ENCODE measurements at places on chromosomes 11 and 22.

GRCh38 chr11:120172054-120172911 lies 34.4 kb upstream of the TRIM29 start:
- DNase-seq, result peak; percentile 83

DNA sequence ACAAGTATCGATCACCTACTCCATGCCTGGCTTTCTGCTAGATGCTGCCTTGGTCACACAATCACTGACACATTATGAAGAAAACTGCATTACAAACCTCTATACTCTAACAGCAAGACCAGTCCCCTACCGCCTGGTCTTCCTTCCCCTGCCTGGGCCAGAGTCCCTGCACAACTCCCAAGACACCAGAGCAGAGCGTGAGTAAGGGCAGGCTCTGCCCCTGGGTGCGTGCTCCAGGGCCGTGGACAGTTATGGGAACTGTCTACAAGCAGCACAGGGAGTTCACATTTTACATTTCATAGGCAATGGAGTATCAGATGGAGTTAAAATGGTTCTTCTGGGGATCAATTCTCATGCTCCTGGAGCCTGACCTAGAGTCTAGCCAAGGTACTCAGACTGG lies 6.5 kb downstream of the FZD4 start:
- no peak for DNase-seq

DNA sequence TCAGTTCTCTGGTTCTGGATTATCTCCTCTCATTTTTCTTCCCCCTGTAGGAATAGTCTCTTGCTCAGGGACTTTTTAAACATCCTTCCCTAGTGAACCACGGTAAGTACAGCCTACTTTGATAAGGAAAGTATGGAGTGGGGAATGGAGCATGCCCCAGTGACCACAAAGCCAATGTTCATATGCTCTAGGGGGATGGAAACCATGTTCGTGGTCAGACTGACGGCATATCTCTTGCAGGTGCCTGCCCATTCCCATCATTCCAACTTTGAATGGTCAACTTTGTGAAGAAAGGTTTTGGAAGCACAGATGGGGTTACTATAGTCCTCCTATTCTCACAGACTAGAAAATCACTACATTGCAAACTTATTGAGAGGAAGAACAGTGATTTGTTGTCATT lies 332.5 kb upstream of the NCAM1 start:
- no peak for DNase-seq

DNA sequence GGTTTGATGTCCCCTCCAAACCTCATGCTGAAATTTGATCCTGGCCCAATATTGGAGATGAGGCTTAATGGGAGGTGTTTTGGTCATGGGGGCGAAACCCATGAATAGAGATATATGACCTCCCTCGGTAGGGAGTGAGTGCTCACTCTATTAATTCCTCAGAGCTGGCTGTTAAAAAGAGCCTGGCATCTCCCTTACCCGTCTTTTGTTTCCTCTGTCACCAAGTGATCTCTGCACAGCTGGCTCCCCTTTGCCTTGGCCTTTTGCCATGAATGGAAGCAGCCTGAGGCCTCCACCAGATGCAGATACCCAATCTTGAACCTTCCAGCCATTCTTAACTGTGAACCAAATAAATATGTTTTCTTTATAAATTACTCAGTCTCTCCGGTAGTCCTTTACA lies 4.5 kb upstream of the CCDC81 start:
- DNase-seq, result no peak

GRCh38 chr22:37160027-37160426 lies 10.3 kb upstream of the IL2RB start:
- DNase-seq, result no peak

DNA sequence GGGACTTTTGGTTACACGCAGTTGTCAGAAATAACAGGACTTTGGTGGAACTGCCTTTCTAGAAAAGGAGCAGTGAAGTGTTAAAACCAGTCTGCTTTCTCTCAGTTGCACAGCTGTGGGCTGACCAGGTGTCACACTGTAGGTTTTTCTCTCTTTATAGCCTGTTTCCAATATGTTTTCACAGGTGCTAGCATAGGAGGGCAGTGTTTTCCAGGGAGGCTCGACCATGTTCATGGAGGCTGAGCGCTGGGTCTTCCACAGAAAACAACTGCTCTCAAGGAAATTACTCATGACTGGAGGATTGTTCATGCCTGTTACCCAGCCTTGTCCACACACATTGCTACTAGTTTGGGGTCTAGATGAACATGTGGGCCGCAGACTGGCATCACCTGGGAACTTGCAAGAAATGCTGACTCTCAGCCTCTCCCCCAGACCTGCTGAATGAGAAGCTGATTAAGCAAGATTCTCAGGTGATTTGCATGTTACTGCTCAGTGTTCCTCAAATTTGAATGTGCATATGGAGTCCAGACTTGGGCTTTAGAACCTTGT lies 157.7 kb downstream of the MAML2 start:
- no peak for DNase-seq

DNA sequence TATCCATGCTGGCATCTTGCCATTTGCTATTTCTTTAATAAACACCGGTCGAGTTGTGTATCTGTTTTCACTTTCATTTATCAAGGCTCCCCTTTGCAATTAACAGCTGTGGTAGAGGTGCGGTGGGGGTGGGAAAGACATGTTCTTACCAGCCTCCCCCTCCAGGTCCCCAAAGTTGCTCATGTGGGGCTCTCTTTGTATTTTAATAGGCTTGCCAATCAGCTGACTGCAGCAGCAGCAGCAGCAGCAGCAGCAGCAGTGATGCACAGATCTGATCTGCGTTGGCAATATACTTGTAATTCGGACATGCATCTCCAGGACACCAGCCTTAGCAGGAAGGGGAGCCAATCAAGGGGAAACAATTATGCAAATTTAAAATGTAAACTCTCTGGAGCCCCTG lies 40.3 kb upstream of the E2F8 start:
- no peak for DNase-seq

- no peak for DNase-seq
Observed at GRCh38 chr11:35049859-35050531, 89.0 kb upstream of the CD44 start.

GRCh38 chr11:123286761-123287160 lies 91.7 kb upstream of the CLMP start:
- DNase-seq, result no peak

GRCh38 chr22:22767876-22768602 lies 119.6 kb upstream of the IGLL5 start:
- no peak for DNase-seq

- no peak for DNase-seq
Observed at GRCh38 chr11:83285151-83285770, 906 bp downstream of the CCDC90B start.

DNA sequence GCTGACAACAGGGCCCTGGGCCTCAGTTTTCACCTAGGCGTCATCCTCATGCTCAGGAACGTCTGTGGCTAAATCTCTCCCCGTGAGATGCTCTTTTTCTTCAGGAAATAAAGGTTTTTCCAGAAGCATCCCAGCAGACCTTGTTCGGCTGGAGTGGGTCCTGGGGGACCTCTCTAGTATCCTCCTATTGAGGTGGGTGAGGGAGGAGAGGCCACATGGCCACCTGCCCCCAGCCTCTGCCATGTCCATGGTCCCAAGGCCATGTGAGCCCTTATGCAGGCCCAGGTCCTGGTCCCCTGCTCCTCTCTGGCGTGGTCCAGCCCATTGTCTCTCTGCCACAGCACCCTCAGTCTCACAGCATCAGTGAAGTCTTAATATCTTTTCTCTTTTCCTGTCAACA lies 22.0 kb downstream of the ALG12 start:
- DNase-seq, result no peak

DNA sequence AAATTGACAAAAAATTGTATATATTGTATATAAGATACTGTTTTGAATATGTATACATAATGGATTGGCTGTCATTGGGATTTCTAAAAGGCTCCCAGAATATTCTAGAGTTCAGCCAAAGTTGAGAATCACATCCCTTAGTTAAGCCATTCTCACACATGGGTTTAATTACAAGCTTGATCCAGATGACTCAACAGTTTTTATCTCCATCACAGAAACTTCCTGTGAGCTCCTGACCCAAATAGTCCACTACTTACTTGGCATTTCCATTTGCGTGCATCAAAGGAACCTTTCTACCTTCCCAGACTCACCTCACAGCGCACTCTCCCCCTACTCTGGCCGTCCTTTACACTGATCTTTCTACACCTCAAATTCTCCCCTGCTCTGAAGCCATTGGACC lies 184.8 kb upstream of the ARHGAP20 start:
- DNase-seq, result no peak
